ENCODE measurements at places on chromosomes 6 and 20.

DNA sequence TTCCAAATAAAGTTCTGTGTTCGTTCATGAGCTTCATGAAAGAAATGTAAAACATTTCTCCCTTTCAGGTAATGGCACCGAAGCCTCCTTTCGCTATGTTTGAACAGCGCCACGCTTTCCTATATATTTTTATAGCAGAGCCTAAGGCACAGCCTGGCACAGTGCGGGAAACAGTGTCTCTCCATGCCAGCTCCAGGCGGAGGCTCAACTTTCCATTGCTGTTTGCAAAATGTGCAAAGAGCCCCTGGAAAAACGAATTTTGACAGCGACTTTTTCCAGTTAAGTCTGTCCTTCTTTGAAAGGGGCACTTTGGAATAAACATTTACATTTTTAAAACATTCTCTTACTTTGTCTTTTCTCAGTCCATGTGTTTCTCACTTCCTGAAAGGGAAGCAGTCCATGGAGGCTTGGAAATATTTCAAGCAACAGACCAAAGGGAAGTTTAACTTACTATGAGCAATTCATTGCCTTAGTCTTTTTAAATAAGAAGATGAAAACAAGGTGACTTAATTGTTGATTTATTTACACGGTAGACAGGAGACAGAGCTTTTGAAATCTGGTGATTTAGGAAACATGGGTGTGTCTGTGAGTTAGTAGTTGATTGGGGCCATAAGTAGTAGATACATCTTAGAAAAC lies 769 bp downstream of the CCN6 start:
- DNase-seq = no peak

DNA sequence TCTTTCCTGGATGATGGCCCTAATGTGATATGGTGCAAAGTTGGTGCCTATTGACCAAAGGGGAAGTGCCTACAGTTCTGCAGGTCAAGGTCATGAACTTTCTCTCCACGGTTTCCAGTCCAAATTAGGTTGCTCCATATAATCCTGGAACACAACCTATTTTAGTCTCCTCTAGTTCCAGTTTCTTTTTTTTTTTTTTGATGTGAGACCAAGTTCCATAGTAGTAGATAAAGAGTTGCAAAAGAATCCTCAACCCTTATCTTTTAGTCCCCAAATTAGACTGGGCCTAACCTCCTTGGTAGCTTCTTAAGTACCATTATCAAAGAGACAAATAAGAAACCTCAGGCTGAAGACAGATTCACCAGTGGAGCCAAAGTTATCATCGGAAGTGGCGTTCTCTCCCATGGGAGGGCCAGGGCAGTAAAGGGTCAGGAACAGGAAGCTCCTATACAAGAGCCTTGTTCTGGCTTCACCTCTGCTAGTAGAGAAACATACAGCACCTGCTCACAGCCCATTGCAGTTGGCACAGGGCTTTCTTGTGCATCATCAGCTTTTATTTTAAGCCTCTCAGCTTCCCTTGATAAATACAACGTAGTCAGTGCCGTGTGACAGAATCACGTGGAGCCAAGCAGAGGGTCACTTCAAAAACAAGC lies 132.2 kb upstream of the RREB1 start:
- DNase-seq = no peak

DNA sequence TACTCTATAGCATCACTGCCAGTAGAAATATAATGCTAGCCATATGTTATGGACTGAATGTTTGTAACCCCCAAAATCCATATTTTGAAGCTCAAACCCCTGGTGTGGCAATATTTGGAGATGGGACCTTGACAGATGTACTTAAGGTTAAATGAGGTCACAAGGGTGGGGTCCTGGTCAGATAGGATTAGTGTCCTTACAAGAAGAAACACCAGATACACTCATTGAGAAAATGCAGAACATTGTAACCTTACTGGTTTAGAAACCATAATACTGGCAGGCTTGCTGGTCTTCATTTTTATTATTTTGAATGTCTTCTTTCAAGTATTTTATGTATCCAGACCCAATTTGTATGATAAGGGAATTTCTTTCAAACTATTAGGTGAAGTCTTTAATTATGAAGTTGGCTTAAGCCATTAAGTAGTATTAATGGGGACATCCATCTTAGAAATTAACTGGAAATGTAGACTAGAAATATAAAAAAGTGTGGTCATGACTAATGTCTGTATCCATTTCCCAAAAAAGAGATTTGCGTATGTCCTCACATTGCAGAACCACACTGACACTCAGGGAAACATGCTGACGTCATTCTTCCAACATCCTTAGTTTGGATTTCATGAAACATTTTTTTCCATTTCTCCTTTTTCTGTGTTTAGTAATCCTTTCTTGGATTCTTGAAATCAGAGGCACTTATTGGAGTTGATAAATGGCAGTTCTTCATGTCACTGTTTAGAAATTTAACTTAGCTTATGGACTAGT lies 32.4 kb downstream of the SLC16A10 start:
- no peak for DNase-seq

- DNase-seq = no peak
Measured at GRCh38 chr6:106611030-106611429, 18.3 kb downstream of the RTN4IP1 start.

- no peak for DNase-seq
Measured at GRCh38 chr6:24927985-24928745, 7.6 kb downstream of the RIPOR2 start.
